ENCODE measurements at places on chromosomes 1 and 21.

- DNase-seq, result no peak
These were observed 9.3 kb upstream of the CCN1 start for GRCh38 chr1:85571181-85571759.

DNA sequence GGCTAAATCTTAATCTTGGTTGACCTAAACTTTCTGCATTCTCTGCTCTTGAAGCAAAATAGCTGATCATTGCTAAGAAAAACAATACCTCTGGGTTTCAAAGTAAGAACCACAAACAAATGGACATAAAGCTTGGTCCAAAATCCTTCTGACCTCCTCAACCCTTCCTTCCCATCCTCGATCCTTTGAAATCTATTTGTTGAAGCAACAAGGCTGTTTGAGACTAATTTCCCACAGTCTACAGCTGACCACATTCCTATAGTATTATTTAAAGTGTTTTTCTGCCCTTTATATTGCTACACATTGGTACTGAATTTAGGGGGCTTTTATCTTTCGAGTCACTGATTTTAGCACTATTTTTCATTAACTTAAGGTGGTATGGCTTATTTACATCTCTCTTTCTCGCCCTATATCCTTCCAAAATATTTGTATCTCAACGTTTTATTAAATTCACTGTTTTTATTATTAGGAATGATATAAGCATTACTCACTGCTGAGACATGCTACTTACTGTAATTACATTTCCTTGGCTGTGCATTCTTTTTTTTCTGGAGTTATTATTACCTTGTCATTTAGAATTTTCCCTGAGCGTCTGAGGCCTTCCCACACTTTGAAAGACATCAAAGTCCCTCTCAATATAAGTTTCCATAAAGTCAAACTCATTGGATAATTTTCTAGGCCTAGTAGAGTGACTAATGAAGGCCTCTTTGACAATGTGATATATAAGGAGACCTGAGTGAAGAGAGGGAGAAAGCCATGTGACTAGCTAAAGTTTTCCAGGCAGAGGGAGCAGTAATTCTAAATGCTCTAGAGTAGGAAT, 73.9 kb downstream of the RAB3GAP2 start:
- DNase-seq, result no peak

DNA sequence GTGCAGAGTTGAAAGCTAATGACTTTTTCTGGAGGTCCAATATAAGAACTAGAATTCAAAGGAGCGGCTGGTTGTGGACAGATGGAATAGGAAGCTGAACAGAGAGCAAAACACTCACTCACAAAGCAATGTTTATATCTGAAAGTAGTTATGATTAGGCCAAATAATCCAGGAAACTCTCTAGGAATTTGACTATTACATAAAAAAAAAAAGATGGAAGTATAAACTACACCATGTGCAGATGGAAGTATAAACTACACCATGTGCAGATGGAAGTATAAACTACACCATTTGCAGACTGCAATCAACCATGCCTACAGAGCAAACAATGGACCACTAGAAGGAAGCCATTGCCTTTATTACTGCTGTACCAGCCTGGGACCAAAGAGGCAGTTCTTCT, 771.1 kb downstream of the BRINP3 start:
- DNase-seq, result no peak

DNA sequence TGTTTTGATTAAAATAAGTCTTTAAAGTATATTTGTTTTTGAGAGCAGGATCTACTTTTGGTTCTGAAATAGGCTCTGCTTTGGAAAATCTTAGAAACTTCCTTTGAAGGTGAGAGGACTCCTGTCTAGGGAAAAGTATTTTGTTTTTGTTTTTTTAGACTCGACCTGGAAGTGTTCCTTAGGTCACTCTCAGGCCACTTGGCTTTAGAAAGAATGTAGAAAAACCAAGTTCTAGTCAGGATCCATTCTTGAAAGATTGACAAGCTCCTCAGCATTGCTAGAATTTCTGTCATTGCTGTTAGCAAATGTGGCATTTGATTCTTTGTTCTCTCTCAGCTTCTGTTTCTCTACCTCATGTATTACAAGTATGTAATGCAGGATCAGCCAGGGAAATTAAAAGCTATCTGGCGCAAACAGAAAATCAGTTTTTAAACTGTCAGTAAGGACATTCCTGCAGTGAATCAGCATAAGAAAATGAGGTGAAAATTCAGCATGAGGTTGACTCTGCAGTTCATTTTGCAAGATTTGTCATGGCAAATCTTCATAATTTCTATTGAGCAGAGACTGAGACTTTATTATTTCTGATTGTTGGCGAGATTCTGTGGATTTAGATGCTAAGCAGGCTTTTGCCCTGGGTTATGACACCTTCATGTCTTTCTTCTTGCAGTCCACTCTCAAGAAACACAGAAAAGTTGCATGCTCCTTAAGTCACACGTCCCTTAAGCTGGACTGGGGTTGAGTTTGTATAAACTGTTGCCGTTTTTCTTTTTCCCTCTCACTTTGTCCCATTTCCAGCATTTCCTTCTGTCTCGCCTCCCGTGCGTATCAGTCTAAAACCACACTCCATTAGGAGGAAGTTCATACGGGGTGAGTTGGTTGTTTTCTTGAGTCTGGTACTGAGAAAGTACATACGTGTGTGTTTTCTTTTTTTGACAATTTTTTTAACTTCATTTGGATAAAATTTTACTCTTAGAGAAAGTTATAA, 12.6 kb downstream of the NTPCR start:
- DNase-seq, result no peak

DNA sequence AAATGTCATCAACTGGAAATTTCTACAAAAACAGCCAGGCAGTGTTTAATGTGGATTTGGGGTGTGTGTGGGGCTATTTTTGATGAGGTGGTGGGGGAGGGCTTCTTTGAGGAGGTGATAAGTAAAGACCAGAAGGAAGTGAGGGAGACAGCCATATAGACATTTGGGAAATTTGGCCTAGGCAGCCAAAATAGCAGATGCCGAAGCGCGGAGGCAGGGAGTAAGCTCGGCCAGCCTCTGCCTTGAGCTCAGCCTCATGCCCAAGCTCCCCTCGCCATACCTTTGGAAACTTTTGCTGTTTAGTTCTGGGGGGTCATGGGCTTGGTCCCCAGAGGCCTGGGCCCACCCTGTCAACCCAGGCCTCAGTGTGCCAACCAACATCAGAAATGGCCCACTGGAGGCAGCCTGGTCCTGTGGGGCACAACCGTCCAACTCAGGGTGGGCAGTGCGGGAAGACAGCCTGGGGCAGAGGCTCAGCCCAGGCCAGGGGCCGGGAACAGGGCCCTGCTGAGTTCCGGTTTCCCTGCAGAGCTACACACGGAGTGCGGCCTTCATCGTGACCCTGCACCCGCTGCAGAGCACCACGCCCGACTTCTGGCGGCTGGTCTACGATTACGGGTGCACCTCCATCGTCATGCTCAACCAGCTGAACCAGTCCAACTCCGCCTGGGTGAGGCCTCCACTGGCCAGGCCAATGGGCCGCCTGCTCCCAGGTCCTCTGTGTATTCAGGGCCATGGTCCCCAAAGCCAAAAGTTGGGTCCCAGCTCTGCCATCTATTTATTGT, 84.0 kb downstream of the PTPRU start:
- DNase-seq, result no peak

DNA sequence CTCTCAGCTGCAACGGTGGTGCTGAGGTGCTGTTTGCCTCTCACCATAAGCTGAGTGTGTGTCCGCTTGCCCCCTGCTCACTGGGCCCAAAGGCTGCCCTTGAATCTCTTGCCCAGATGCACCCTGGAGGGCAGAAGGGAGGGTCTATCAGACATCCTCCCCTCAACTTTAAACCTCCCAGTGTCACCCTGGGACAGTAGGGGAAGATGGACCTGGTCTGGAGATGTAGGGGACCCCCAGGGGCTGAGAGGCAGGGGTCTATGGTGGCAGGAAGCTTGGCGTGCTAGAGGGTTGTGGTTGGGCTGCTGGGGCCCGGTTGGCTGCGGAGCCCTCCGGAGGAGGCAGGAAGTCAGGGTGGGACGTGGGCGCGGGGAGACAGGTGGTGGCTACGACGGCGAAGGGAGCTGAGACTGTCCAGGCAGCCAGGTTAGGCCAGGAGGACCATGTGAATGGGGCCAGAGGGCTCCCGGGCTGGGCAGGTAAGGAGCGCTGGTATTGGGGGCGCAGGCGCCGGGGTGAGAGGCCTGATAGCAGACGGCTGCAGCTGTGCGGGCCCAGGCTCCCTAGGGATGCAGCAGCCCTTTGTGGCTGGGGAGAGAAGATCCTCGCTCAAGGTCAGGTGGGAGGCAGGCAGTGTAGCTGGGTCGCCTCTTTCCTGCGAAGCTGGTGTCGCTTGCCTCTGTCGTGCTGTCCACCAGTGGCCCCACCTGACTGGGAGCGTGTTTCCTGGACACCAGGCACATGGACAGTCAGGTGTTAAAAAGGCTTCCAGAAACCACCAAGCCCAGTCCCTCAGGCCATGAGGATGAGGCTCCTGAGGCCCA, at the start of gene LCK:
Gene LCK (plus strand): TSS at position 373 of the 824 bp plus-strand sequence. CDS start 23,065 bp downstream, outside the sequence.
- DNase-seq, result peak; percentile 60

- no peak for DNase-seq
These were observed 60.7 kb upstream of the ITPKB start for GRCh38 chr1:226799634-226800281.

GRCh38 chr1:155989242-155990004, 11.1 kb upstream of the ARHGEF2 start:
- DNase-seq, result peak; percentile 88

GRCh38 chr1:7613106-7613850, 157.8 kb upstream of the VAMP3 start:
- DNase-seq, result no peak

- peak; percentile 17 for DNase-seq
These were observed 219.8 kb upstream of the DUSP10 start for GRCh38 chr1:221961532-221962292.

- DNase-seq, result no peak
These were observed 84.7 kb downstream of the OBSCN start for GRCh38 chr1:228292609-228292911.

GRCh38 chr1:47818682-47819573, 178.3 kb downstream of the TRABD2B start:
- no peak for DNase-seq

DNA sequence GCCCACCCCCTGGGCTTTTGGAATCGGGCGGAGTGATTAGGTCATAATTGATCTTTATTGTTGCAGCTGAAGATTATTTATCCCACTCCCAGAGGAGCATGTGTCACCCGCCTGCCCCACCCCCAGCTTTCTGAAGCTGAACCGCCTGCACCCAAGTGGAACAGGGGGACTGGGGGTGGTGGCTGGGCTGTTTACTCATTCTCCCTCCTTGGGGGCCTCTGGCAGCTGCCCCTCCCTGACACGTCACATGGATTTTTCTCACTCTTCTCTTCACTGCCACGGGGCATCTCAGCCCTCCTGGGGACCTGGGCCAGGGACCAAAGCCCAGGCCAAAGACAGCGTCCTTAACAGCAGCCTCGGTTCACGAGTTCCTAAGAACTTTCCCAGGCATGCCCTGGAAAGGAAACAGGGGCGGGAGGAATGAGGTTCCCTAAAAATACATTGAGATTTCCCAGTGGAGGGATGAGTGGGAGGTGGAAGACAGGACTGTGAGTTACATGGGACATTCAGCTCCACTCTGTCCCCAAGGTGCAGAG, 31.6 kb upstream of the SOX13 start:
- DNase-seq, result no peak

DNA sequence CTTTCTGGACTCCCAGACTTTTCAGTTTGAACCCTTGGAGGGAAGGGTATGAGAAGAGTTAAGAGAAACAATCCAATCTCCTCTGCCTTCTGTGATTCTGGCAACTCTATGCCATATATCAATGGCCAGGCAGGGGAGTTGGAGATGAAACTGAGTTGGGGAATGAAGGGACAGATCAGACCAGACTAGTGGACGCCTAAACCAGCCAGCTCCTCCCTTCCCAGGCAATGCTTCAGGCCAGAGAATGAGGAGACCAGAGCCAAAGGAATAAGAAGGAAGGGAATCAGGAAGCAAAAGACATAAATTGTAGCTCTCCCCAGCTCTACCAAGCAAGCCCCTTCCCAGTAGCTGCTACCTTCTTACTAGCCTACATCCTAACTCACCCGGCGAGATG, 22.7 kb downstream of the PLEKHA6 start:
- DNase-seq, result no peak

DNA sequence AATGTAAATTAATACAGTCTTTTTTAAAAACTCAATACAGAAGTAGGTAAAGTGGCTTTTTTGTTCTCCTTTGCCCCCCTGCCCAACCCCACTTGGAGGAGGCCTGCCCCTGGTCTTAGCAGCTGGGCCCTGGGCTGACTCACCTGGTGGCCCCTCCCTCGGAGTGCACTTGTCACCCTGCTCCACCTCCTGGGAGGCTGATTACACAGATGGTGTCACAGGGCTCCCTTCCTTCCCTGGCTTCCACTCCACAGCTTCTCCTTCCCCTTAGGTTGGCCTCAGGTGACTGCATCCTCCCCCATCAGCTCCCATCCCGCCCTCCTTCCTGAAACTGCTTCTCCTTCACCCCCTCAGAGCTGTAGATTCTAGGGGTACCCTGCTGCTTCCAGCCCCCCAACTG, 11.7 kb upstream of the CAPN9 start:
- no peak for DNase-seq

- no peak for DNase-seq
These were observed 65.5 kb upstream of the RGS7 start for GRCh38 chr1:241422470-241422869.

DNA sequence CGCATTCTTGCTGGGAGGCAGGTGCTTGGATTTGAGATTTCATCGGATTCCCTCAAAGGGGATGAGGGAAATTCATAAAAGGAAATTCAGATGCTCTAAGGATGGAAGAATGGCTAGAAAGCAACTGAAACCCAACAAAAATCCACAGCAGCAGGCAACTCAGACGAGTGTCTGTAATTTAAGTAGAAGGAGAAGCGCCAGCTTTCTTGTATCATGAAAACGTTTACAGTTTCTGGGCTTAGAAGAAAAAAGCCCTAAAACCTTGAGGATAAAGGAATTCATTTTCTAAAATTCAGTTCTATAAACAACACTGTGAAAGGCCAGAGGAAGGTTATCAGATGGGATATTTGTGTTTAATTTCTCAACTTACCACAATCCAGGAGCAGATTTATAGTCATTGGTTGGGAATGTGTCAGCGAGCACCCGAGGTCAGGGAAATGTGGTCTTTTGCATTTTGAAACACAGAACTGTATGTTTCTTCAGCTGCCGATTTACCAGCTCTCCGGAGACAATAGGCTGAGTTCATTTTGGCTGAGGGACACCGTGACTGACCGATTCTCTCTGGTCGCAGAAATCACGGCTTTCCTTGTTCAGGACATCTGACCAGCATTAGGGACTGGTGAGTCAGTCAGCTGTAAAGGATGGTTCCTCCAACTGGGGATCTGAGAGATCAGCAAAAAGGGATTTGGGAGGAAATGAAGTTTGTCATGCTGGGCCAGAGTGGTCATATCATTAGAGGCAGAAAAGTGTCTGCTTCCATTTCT, 111.6 kb upstream of the ERRFI1 start:
- no peak for DNase-seq

GRCh38 chr1:117359561-117360289, 7.5 kb upstream of the MAN1A2 start:
- DNase-seq, result no peak

Data from CD4-positive, alpha-beta T cell treated with Interleukin-1 beta for 1 hour (primary cell).